ENCODE measurements at places on chromosomes 4 and X. TPM values are rescaled to one million over a fixed set of nuclear protein-coding genes. Genes with fewer than 3 reads are reported as not detected.

DNA sequence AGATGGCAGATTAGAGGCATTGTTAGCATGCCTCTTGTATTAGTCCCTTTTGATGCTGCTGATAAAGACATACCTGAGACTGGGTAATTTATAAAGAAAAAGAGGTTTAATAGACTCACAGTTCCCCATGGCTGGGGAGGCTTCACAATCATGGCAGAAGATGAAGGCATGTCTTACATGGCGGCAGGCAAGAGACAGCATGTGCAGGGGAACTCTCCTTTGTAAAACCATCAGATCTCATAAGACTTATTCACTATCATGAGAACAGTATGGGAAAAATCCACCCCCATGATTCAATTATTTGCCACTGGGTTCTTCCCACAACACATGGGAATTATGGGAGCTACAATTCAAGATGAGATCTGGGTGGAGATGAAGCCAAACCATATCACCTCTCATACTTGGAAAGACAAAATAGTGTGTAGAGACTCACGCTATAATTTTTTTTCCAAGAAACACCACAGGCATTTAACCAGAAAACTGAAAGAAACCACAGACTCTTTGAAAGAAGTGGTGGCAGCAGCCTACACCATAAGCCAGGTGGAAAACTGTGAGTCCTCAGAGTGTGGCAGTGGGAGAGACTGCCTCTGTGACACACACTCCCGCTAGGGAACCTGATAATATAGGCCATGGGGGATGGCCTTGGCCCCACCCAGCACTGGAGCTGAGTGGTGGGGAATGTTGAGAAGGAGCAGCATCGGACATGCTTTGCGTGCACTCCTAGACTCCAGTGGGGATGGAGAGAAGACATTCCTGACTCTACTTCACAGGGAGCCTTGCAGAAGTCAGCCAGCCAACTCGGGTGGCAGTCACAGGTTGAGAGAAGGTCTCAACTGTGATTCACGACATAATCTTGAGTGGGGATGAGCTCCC is 51.5 kb downstream of the SLC2A9 start:
- H3K27ac ChIP-seq, result no peak overlapping the region
- H3K4me3 ChIP-seq, result no peak overlapping the region

- no peaks in the 10 kb centered on the region for H3K27me3 ChIP-seq
- H3K4me3 ChIP-seq, result no peak overlapping the region
- H3K27ac ChIP-seq, result no peak overlapping the region
- no peaks in the 10 kb centered on the region for H3K4me1 ChIP-seq
- H3K36me3 ChIP-seq, result no peaks in the 10 kb centered on the region
Observed at GRCh38 chrX:13990126-13990800, 39.4 kb downstream of the GEMIN8 start.

- no peaks in the 10 kb centered on the region for H3K4me1 ChIP-seq
- no peak overlapping the region for H3K27ac ChIP-seq
Observed at GRCh38 chrX:104523858-104524257, 42.1 kb upstream of the IL1RAPL2 start.

DNA sequence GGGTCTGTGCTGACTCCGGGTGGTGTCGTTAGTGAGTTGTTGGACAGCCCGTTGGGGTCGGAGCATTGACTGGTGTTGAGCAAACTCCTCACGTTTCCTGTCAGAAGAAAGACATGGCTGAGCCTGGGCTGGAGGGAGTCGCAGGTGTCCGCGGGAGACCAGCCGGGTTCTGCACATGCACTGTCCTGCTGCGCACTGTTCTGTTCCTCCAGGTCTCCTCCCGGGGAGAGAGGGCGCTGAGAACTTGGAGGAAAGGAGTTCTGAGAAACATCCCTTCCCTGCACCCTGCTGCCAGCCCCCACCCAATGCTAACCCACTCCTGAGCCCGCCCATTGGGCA is 1.1 kb downstream of the ZNF141 start:
- DNase-seq, result no peak
- H3K27ac ChIP-seq, result no peak overlapping the region
- H3K36me3 ChIP-seq, result peaks cover 28% of the 10 kb centered on the region
- H3K4me1 ChIP-seq, result peaks cover 22% of the 10 kb centered on the region
- H3K4me3 ChIP-seq, result peak overlapping the region; percentile 92

The MAGEA3 gene
- polyA plus RNA-seq, result not detected

- H3K27me3 ChIP-seq, result no peaks in the 10 kb centered on the region
- H3K4me3 ChIP-seq, result no peak overlapping the region
- H3K4me1 ChIP-seq, result no peaks in the 10 kb centered on the region
- H3K36me3 ChIP-seq, result no peaks in the 10 kb centered on the region
- H3K27ac ChIP-seq, result no peak overlapping the region
- DNase-seq, result no peak
Observed at GRCh38 chr4:128658214-128658631, 151.3 kb upstream of the JADE1 start.

DNA sequence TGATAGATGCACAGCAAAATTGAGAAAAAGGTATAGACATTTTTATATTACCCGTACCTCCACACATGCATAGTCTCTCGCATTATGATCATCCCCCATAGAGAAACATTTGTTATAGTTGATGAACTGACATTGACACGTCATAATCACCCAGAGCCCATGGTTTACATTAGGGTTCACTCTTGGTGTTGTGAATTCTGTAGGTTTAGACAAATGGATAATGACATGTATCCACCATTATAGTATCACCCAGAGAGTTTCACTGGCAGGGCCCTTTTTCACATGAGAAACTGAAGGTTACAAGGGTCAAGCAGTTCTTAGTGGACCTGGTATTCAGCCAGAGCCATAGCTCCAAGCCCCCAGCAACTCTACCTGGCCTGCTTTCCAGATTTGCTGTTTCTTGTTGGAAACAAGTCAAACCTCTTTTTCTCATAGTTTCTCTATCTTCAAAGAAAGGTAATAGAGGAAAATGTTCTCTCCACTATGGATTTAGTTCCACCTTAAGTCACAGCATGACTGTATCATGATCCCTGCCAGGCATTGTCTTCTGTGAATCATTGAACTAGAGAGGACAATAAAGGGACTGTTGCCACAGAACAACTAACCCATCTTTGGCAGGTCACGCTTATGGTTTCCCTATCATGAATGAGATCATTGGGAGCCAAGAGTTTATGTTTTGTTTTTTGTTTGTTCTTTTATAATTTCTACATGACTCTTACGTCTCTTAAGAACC is 64.0 kb downstream of the HHIP start:
- no peaks in the 10 kb centered on the region for H3K4me1 ChIP-seq
- no peaks in the 10 kb centered on the region for H3K36me3 ChIP-seq
- H3K27me3 ChIP-seq, result no peaks in the 10 kb centered on the region
- H3K27ac ChIP-seq, result no peak overlapping the region

The PRKG2 gene
- 6.0 TPM for polyA plus RNA-seq

GRCh38 chrX:81308086-81308829 is 106.4 kb downstream of the SH3BGRL start:
- no peaks in the 10 kb centered on the region for H3K4me1 ChIP-seq
- no peak overlapping the region for H3K27ac ChIP-seq
- no peak for DNase-seq
- H3K27me3 ChIP-seq, result no peaks in the 10 kb centered on the region
- H3K36me3 ChIP-seq, result no peaks in the 10 kb centered on the region
- H3K4me3 ChIP-seq, result no peak overlapping the region
